Stimulated activated CD4-positive, alpha-beta T cell treated with anti-CD3 and anti-CD28 coated beads, Interleukin-1b, Interleukin-23, amount 100 ng/mL, for 24 hours (primary cell): ENCODE measurements at places on chromosomes 5 and 9.

DNA sequence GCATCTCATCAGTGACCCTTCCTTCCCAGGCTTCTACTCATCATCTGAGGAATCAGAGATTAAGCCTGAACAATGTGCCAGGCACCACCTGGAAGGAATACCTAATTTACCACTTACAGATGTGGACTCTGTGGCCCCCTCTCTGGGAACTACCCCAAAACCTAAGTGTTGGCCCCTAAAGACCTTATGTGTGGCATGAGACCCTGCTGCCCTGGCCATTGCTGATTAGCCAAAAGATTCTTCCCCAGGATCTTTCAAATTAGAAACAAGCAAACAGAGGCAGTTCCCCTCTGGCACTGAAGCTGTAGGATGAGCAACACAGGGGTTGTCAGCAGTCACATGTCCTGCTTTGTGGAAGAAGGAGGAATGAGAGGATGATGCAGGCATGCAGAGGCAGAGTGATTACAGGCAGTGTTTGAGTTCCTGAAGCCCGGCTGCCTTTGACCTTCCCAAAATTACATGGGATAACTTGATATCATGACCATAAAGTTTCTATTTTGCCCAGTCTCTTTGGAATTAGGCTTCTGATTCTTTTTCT, 10.6 kb downstream of the SPINK4 start:
- DNase-seq: no peak

DNA sequence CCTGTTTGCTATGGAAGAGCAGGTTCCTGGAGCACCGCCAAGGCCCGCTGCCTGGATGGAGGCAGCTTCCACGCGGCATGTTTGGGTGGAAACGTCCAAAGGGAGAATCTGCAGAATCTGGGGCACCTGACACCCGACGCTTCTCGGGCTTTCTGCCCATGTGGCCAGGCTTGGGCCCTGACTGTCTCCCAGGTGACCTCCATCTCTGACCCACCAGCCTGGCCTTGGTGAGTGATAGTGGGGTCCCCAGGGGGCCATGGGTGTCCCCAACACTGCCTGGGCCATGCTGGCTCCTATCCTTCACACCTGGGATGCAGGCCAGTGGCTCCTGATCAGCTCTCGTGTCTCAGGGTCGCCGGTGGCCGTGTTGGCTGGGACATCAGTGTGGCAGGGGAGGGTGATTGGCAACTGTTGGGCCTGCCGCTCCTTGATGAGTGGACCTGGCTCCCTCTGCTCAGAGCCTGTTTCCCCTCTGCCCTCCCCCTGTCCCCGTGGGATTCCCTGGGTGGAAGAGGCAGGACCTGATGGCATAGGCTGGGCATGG, 34.0 kb downstream of the GLT6D1 start:
- no peak for DNase-seq

DNA sequence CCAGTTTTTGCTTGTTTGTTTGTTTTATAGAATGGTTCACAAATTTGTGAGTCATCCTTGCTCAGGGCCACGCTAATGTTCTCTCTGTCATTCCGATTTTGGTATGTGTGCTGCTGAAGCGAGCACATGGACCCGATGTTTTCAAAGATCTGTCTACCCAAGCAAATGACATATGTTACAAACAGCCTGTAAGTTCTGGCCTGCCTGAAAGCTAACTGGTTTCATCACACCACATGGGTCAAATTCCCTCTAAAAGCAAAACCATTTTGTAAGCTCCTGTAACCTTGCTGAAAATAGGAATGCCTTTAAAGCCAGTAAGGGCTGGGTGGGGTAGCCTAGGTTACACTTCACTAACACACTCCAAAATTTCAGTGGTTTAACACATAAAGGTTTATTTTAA, 25.4 kb downstream of the DMRT3 start:
- no peak for DNase-seq

GRCh38 chr9:21672761-21673160, 129.7 kb upstream of the MTAP start:
- no peak for DNase-seq

DNA sequence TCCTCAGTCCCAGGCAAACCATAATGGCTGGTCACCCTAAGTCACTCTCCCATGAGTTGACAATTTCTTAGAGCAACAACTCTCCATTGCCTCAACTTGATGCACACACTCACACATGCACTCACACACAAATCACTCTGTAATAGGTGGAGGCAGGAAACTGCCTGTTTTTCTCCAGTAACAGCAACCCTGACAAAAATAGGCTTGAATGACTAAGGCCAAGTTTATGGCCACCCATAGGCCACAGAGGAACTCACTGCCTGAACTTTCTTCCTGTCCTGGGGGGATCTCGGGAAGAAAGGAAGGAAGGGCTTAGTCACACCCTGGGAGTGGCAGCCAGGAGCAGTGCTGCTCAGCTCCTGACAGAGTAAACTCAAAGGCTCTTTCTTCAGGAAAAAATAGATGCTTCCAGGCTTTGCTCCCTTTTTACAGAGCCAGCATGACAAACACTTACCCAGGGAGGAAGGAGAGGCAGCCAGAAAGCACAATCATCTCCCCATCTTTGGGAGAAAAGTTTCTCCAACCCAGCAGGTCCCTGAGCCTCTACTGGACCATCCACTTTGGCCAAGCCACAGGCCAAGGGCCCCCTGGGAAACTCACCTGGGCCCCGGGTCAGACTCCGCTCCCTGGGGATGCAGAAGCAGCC, 368 bp downstream of the SH3TC2 start:
- no peak for DNase-seq

- DNase-seq: no peak
Observed at GRCh38 chr5:170630711-170631141, 126.9 kb downstream of the KCNIP1 start.

- DNase-seq: no peak
Observed at GRCh38 chr5:73008831-73009230, 53.0 kb downstream of the FCHO2 start.
